ENCODE measurements at places on chromosomes 1 and 21. TPM values are rescaled to one million over a fixed set of nuclear protein-coding genes. Genes with fewer than 3 reads are reported as not detected.

Gene IVNS1ABP
- total RNA-seq, result 84.8 TPM

Gene RNPC3
- 19.5 TPM for total RNA-seq

Gene LRRC8C
- 14.4 TPM for total RNA-seq

Gene KRTAP6-3
- total RNA-seq, result not detected

Gene FALEC
- 0.99 TPM for total RNA-seq

Gene KLHDC8A
- total RNA-seq, result 1.2 TPM

Gene SFN
- 7.6 TPM for total RNA-seq

Gene PPIE
- total RNA-seq, result 38.5 TPM

Gene MTR
- 54.3 TPM for total RNA-seq

- no peak for DNase-seq
These were observed 695.4 kb downstream of the BRINP3 start for GRCh38 chr1:189782295-189782694.

- no peak for DNase-seq
These were observed 511 bp upstream of the INPP5B start for GRCh38 chr1:37947364-37947763.

DNA sequence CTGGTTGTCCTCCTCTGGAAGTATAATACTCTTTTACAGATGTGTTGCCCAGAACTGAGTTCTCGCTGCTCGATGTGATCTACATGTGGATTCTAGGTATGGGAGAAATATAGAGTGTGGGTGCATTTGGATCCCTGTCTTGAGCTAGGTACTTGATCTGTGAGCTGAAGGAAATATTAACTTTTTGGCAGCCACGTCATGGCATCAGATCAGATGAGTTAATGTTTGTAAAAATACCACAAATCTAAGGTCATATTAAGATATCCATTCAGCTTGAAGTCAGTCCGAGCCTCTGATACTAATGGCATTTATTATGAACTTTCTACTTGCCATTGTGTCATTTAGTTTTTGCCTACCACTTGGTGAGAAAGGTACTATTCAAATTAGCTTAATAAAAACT, 24.6 kb downstream of the MAPKAPK2 start:
- DNase-seq, result no peak

GRCh38 chr1:68015369-68015768, 35.1 kb downstream of the DIRAS3 start:
- no peak for DNase-seq

DNA sequence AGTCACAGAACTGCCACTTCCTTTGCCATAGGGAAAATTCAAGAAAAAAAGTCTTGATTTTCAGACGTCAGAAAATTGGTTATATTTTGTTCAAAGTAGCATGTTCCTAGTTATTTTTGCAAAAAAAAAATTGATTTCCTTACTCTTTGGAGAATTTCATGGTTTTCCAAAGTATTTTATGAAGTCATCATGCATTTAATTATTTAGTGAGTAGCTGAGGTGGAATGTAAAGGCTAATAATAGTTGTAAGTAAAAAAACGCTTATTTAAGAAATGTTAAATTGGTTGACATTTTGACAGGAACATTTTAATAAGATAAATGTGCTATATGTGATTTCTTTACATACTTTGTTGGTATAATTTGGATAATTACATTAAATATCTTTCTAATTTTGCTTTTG, 20.8 kb downstream of the TSEN15 start:
- DNase-seq, result no peak

DNA sequence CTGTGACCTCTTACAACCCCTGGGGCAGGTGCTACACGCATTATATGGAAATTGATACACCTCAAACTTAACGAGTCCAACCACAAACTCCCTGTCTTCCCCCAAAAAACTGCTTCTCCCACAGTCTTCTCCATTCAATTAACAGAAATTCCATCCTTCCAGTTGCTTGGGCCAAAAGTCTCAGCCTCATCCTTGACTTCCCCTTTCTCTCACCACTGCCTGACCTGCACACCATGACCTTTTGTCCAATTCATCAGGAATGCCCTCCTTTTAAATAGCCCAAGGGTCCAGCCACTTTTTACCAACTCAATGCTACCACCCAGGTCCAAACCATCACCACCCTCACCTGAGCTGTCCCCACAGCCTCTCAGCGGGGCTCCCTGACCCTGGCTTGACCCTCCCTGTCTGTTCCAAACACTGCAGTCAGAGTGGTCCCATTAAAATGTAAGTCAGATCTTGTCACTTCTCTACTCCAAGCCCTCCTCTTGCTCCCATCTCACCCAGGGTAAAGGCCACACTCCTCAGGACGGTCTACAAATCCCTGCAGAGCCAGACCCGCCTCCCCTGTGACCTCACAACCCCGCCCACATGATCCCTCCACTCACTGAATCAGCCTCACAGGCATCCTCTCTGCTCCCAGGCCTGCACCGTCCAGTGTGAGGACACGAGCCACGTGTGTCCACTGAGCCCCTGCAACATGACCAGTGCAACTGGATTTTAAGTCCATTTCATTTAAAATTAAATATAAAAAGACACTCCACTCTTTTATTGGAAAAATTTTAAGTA, 18.5 kb downstream of the KCNN3 start:
- no peak for DNase-seq

- no peak for DNase-seq
These were observed 121.9 kb downstream of the ACBD6 start for GRCh38 chr1:180380259-180381183.

DNA sequence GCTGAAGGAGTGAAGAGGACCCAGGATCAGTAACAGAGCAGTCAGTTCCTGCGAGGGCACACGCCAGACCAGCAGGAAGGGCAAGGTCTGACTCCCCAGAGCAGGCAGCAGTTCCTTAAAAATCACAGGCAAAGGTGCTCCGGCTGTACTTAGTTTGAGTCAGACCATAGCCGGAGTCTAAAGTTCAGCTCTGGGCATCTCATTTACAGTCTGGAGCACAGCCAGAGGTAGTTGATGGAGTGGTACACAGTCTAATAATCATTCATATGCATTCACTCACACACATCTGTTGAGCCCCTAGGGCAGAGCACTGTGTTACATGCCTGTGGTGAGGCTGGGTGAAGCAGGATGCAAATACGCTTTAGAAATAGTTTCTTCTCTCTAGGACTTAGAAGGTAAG, 7.3 kb upstream of the AMIGO1 start:
- DNase-seq, result no peak

- no peak for DNase-seq
These were observed 55.9 kb downstream of the MT1HL1 start for GRCh38 chr1:236948381-236948780.

GRCh38 chr1:46369542-46370213, 24.4 kb upstream of the FAAH start:
- DNase-seq, result no peak

DNA sequence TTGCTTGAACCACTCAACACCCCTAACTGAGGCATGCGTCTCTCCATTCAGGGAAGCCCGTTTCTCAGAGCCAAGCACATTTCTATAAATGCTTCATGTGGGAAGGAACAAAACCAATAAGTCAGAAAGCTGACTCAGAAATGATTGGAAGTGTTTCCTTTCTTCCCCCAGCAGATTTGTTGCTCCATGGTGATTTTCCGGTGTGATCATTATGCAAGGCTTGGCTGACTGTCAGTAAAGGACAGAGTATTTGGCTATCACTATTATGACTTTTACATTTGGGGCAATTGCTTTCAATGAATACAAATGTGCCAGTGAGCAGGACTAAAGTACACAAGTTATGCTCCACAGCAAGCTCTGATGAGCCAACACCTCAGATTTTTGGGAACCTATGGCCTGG, 53.3 kb upstream of the ZC3H11B start:
- no peak for DNase-seq

DNA sequence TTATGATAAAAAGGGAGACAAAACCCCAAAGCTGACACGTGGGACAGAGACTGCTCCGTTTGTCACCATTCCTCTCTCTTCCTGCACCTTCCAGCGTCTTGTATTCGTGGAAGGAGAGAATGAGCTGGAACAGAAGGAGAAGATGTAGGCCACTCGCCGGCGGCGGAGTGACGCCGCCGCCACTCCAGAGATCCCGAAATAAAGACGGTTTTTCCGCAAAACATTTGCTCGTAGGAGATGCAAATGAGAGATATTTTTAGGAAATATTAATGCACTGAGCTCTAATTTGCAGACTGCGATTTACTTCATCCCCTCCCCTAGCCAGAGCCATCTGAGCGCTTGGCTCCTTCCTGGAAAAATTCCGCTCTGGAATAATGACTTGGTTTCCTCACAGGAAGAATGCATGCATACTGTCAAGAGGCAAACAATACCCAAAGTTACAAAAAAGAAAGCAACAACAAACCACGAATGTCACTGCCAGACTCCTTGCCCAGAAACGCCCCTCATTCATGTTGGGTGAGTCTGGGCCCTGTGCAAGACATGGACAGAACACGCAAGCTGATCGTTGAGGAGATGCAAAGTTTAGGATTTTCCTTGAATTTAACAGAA, 18.0 kb upstream of the ADARB1 start:
- DNase-seq, result no peak

DNA sequence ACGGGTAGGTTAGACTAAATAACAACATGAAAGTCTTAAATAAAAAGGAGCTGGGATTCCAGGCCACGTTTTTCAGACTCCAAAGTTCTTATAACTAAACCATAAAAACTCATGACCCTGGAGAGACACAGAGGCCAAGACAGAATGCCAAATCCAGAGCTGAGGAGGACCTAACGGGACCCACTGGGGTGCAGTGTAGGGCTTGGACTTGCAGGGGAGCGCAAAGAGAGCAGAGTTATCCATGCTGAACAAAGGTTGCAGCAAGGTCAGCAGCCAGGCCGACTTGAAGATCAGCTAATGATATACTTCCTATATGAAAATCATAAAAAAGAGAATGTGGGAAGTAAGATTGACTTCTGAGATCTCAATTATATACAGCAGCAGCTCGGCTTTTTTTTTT, 237.1 kb downstream of the TM2D1 start:
- no peak for DNase-seq

DNA sequence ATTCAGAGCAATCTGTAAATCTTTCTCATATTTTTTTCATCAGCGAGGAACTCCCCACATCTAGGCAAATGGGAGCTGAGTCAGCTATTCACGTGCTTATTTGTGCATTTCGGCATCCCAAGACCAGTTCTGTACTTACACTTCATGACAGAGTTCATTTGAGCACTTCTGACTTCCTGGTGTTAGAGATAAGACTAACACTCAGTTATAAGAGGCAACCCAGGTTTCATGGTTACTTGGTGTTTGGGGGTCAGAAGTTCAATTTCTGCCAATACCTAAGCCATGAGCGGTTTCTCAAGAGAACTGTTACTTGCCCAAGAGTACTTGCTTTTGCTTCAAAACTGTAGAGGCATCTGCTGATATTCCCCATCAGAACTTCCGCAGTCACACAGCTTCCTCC, 24.1 kb upstream of the DESI2 start:
- DNase-seq, result no peak

DNA sequence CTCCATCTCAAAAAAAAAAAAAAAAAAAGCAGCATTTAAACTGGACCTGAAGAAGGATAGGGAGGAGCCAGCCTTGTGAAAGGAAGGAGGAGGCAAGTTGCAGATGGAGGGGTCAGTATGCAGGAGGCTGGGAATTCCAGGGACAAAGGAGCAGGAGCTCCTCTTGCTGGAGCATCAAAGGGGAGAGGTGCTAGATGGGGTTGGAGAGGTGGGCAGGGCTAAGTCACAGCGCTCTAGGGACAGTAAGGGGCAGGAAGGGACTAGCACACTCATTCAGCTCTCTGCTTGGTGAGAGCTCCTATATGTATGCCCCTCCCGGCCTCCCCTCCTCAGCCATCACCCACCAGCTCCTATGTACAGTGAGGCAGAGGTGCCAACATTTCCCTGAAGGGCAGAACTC, 26.8 kb downstream of the MAP7D1 start:
- DNase-seq, result no peak

- no peak for DNase-seq
These were observed 313.4 kb upstream of the FMN2 start for GRCh38 chr1:239778208-239778813.

- DNase-seq, result no peak
These were observed 20.0 kb downstream of the SERTAD4 start for GRCh38 chr1:210252621-210253051.

GRCh38 chr1:99246152-99246551, 18.1 kb upstream of the PLPPR4 start:
- no peak for DNase-seq

DNA sequence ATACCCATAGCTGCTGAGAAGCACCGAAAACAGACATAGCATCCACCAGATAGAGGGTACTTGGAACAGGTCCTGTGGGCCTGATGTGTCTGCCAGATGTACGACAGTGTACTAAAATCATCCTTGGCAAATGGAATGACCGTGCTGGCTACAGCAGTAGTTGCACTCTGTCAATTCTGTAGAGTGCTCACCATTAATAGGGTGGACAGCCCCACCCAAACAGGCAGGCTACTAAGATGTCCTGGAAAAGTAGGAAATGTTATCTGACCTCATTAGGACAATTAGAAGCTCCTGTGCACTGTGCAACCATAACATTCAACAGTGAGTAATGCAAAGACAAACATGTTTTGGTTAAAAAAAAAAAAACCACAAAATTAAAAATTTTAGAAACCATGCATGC, 106.2 kb downstream of the PTPN14 start:
- DNase-seq, result no peak

DNA sequence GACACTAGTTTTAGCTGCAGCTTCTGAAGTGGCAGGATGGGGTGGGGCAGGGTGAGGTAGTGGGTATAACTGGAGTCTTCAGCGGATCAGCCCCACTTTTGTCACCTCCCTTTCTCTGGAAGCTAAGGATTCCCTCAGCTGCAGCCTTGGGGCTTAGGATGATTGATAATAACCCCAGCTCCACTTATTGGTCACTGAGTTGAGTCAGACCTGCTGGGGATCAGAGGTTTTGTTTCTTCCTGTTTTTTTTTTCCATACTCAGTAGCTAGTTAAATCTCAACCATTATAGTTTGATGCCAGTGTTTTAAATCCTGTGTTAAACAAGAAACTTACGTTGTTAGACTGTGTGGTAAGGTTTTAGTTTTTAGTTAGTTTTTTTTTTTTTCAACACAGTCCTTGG, 57.2 kb downstream of the LAMC1 start:
- DNase-seq, result no peak

DNA sequence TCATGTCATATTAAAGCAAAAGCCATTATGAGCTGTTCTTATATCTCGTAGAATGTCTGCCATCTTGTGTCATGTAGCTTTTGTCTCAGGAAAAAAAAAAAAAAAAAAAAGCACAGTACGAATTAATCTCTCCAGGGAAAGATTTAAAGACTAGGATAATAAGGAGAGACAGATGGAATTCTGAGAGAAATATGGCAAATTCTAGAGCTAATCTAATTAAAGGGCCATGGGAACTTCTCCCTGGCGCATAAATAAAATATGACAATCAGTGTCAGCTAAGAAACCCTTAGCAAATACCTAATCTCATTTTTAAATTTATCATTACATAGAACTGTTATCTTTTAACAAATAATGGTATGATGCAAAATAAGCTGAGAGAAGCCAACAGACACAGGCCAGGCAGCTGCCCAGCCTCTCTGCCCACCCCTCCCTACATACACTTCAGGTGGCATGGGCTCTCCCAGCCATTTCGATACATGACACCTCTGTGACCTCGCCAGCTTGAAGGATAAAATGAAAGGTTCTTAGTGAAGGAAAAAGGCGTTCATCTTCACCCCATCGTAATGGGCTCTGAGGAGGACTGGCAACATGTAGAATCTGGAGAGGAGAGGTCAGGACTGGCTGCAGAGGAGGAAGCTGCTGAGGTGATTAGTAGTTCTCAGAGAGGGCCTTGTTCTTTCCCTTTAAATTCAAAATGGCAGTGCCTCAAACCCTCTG, 39.8 kb downstream of the DISC1 start:
- no peak for DNase-seq
